ENCODE measurements at places on chromosomes 4 and X.

DNA sequence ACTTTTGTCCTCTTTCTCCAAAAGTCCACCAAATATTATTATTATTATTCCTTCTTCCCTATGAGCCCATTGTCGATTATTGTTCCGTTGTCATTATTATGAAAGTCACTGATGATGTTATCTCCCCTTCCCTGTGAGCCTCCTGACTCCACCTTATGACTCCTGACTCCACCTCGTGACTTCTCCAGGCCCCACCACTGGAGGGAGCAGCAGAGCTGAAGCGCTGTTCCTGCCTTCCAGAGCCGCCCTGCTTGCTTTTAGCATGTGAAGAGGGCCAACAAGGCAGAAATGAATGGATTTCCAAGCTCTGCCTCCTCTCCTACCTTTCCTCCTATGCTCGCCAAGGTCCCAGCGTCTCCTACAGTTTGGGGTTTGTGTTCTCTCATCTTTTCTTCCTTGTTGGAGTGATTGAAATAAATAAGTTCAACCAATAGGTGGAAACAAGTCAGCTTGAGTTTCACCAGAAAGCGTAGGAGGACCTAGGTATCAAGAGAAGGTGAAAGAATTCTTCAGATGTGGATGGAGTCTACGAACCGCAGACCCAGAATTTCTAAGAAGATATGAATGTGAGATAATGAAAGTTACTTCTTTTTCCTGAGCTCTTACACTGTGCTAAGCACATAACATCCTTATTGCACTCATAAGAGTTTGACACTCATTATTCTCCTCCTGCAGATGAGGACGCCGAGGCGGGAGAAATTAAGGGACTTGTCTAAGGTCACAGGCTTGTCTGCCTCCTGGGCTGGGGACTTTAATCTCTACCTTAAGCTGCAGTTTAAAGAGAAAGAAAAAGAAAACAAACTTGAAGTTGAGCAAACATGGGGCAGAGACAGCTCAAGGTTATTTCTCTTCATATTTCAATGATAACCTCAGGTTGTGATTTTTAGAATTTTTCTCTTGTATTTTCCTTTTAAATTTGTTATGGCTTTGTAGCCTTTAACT is 26.1 kb downstream of the IGSF1 start:
- DNase-seq: no peak

DNA sequence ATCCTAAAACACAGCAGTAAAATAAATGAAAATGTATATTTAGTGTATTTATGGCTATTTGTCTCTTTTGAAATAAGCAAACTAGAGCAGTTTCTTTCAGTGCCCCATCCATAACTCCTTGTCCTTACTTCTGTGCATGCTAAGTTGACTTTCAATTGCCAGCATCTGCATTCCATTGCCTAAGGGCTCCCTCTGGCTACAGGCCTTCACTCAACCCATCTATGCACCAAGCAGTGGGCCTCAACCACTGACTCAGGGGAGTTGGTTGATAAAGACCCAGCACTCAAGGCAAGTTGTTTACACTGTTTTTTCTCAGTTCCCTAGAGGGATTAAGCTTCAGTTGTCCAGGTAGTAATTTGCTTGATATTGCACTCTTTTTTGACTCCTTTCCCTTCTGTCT is 265.7 kb downstream of the IQCM start:
- no peak for DNase-seq

DNA sequence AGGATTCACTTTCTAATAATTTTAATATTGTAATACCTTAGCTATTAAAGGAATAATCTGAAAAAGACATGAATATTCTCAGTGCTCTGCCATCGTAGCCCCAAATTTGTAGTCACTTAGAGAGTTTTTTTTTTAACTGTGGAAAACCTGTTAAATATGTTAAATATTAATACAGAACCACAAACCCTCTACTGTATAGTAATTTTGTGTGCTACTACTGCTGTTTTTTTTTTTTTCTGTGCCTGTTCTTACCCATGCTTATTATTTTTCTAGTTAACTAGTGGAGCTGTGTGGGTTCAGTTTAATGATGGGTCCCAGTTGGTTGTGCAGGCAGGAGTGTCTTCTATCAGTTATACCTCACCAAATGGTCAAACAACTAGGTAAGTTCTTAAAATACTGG is 15.8 kb downstream of the PLK4 start:
- no peak for DNase-seq

GRCh38 chr4:1549638-1550035 is 134.5 kb downstream of the FAM53A start:
- no peak for DNase-seq

GRCh38 chr4:28317221-28317620 is 1456.6 kb downstream of the STIM2 start:
- DNase-seq: no peak

DNA sequence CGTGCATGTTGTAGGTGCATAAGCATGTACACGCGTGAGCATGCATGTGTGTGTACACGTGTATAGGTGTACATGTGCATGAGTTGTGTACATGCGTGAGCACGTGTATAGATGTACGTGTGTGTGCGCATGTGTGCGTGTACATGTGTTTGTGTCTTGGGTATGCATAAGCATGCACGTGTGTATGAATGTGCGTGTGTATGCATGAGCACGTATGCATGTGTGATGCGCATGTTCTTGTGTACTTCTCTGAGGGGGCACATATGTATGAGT is 9.0 kb downstream of the NAT8L start:
- DNase-seq: no peak

GRCh38 chrX:8879750-8880149 is 78.6 kb upstream of the FAM9A start:
- DNase-seq: no peak

DNA sequence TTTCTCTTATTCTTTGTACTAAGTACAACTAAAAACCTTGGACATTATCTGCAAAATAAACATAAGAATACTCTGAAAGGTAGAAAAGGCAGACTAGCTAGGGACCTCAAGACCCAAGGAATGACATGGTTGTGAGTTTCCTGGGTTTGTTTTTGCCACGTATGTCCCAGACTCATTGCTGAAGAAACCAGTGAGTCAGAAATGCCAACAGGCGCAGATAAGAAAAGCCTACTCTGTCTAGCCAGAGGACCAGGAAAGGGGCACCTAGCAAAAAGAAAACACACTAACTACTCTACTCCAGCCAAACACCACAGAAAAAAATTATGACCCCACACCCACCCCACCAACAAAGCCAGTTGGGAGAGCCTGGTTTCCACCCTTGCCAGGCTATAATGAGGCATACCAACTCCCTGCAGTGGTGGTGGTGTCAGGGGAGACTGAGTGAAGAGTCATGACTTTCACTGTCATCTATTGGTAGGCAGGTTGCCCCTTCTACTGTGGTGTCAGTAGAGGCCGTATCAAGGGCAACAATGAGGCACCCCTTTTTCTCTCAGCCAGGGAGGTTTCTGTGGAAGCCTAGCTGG is 10.9 kb downstream of the MTMR1 start:
- no peak for DNase-seq

DNA sequence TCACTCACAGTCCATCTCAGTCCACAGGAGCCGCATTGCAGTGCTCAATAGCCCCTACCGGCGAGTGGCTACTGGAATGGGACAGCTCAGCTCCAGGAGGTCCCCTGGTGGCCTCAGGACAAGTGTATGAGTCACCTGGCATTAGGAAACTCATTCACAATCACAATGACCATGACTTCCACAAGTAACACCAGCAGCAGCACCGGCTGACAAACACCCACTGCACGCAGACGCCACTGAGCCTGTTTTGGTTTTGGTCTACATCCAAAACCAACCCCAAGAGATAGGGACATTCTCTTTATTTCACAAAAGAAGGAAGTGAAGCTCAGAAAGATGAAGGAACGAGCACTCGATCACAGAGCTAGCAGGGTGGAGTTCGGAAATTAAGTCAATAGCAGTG is 8.1 kb downstream of the JAKMIP1 start:
- no peak for DNase-seq

DNA sequence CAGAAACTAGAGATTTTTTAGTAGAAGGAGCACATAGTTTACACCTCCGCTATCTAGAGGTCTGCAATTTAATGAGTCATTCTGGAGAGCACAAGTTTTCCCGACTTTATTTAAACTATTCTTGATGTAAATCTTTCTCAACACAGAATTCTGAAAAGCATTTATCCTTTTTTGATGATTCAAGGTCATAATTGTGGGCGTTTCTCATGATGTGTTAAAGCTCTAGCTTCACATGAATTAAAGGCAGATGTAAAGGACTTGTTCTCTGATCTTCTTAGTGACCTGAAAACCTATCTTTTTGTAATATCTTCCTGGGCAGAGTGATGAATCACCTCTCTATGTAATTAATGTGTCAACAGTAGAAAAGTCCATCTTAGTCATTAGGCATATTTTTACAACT is 128.8 kb downstream of the COMMD8 start:
- DNase-seq: no peak

- DNase-seq: no peak
Observed at GRCh38 chr4:52622564-52622963, 36.5 kb downstream of the USP46 start.

DNA sequence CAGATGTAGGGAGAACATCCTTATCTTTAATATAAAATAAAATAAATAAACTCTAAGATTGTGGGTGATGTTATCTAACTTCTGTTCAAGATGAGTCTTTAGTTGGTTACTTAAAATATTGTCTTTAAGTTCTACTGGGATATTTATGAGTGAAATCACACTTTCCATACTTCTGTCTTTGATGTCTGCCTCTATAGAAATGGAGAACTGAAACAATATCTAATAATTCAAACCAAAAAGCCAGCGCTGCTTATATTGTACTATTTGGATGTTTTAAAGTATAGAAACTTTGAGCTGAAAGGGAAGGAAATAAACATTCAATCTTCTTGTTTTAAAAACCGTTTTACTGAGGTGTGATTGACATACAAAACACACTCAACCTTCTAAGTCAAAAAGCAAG is 44.8 kb upstream of the RPS6KA3 start:
- DNase-seq: no peak

GRCh38 chrX:4193500-4194155 is 480.2 kb upstream of the PRKX start:
- no peak for DNase-seq

Measured in smooth muscle cell of the brain vasculature (primary cell).